ENCODE measurements at places on chromosomes 6 and 20. TPM values are rescaled to one million over a fixed set of nuclear protein-coding genes. Genes with fewer than 3 reads are reported as not detected.

DNA sequence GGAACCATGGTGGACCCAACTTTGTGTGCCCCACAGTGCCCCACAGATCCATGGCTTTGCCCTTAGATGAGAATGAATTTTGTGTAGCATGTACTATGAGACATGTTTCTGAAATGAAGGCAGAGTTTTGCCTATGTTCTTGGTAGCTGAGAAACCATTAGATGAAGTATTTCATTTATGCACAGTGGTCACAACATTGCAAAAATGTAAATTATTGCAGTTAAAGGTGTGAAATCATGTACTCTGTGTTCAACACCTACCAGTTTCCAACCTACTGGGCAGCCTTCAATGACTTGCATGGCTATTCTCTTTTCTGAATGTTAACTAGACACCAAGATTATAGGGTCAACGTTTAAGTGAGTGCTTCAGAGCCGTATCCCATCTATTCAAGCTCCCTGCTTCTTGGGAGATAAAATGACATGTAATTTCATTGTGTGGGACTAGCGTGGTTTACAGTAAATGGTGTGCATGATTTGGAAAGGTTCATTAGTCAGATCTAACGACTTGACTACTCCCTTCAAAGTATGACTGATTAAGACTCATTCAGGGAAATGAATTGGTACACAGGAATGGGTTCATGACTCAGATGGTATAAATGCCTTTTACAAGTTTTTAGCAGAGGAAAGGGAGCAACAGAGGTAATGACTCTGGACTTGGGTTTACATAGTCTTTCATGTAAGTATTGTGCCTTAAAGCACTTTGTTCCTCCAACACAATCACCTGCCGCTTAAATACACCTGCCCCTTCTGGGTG lies 106.1 kb upstream of the AKIRIN2 start:
- DNase-seq, result peak; percentile 95

DNA sequence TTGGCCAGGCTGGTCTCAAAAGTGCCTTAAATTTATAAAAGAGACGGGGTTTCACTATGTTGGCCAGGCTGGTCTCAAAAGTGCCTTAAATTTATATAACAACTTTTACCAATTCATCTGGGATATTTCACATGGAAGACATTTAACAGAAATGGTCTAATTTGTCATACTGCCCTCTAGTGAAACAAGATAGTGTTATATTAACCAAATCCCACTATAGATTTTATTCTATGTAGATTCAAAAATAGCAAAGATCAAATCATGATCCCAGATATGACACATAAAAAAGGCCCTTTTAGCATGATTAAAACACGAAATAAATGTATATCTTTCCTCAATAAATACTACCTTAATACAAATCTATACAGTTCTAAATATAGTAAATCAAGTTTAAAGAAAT lies 102.8 kb upstream of the TFAP2D start:
- no peak for DNase-seq

DNA sequence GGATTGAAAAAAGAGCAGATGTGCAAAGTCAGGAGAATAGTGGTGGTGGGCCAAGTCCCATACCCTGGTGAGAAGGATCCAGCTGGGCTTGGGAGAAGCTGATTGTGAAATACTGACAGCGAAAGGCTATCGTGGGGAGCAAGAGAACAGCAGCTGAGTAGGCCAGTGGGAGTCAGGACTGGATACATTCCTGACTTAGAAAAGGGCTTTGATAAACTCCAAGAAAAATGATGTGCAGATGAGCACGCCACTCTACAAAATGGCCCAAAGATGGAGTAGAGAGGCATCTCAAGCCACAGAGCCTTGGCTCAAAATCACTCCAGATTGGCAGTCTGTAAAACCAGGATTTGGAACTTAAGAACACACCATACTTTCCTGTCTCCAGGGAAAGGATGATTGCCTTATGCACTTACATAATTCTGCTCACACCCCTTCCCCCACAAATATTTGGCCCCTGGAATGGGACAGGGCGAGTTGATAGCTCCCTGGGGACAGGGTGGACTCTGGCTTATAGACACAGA lies 578.7 kb downstream of the MAFB start:
- no peak for DNase-seq

DNA sequence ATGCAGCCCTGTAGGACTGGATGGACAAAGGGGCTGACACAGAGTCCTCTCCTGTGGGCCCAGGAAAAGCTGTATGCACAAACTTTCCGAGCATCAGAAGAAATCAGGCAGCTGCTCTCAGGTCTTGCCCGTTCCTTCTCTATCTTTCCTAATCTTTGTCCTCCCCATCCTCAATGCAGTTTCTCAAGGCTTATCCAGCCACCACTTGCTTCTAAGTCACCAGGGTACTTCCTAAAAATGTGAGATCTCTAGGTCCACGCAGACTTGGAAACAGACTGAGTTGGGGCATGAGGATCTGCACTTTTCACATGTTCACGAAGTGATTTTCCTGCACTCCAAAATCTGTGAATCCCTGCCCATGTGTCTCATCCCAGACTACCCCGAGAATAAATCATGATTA lies 394.5 kb upstream of the SLC35B3 start:
- no peak for DNase-seq

NR2E1 gene
- polyA plus RNA-seq, result not detected

OR2B6 gene
- polyA plus RNA-seq, result not detected

DNA sequence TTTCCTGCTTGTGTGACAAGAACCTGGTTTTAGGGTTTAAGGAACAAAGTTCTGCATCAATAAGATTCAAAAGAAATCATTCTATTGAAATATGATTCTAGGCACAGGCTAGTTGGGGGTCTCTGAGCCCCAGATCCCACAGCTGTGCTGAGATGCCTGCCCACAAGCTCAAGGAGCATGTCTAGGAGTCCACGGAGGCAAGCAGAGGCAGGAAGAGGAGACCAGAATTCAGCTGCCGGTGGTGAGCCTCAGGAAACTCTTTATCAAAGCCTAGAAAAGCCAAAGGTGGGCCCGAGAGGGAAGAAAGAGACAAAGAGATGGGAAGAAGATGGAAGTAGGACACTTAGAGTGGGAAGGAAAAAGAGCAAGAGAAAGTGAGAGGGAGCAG lies 40.7 kb upstream of the DDR1 start:
- no peak for DNase-seq

COL12A1 gene
- 27.7 TPM for polyA plus RNA-seq

- no peak for DNase-seq
Measured at GRCh38 chr6:80363501-80364122, 257.1 kb downstream of the BCKDHB start.

DNA sequence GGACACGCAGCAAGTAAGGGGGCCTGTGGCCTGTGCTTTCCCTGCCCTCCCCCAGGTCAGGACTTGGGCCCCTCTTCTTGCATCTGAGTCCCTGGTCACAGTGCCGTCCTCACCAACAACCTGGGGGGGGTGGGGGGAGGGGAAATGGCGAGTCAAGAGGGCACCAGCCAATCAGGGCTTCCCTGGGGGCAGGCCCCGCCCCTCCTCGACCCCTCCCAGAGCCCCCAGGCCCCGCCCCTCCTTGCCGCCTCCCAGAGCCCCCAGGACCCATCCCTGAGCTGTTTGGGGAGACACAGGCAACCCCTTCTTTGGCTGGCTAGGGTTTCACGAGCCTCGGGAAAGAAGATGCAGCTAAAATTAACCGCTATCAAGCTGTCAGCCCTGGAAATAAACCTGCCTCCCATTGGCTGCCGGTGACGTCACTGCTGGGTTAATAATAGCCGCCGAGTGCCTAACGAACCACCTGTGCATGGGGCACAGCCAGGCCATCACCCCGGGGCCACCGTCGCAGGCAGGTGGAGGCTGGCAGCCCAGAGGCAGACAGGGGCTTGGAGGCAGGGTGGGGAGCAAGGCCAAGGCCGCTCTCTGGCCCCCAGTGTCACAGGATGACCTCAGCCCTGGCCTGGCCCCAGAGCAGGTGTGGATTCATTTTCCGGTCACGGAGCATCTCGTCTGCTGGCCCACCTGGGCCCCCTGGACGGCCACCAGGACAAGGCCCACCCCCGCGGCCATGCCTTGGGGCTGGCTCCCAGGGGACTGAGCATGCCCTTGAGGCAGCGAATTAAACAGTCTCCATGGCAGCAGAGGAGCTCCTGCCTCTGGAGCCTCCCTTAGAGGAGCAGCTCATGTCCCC lies 3.2 kb upstream of the EEF1A2 start:
- no peak for DNase-seq

All from foreskin keratinocyte (primary cell).